Myometrial cell (primary cell): ENCODE measurements at places on chromosomes 6 and 20. TPM values are rescaled to one million over a fixed set of nuclear protein-coding genes. Genes with fewer than 3 reads are reported as not detected.

Gene TRIM10
- total RNA-seq, result not detected in 2 replicates

Gene TGM3
- total RNA-seq, result not detected in 2 replicates

Gene PRIM2
- 28.8 and 34.0 TPM in 2 replicates for total RNA-seq

Gene GPANK1
- 12.4 and 16.1 TPM in 2 replicates for total RNA-seq

Gene ATXN1
- 11.3 and 19.3 TPM in 2 replicates for total RNA-seq
